ENCODE measurements at places on chromosomes 11 and 22.

GRCh38 chr22:47547239-47547661 is 784.8 kb downstream of the TBC1D22A start:
- DNase-seq, result no peak

DNA sequence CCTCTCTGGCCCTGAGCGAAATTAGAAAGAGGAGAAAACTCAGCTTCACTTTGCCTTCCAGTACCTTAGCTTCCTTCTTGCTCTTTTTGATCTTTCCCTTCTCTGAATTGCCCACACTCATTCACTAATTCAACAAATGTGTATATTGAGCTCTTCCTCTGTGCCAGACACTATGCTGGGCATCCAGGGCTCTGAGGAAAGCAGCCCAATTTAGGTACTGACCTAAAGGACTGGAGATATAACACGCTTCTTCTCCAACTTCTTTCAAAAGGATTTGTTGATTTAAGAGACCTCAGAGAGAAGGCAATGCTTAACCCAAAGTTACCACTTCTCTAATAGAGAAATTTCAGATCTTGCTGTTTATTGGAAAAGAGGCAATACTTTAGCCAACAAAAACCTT is 103.6 kb downstream of the TMPRSS5 start:
- no peak for DNase-seq

DNA sequence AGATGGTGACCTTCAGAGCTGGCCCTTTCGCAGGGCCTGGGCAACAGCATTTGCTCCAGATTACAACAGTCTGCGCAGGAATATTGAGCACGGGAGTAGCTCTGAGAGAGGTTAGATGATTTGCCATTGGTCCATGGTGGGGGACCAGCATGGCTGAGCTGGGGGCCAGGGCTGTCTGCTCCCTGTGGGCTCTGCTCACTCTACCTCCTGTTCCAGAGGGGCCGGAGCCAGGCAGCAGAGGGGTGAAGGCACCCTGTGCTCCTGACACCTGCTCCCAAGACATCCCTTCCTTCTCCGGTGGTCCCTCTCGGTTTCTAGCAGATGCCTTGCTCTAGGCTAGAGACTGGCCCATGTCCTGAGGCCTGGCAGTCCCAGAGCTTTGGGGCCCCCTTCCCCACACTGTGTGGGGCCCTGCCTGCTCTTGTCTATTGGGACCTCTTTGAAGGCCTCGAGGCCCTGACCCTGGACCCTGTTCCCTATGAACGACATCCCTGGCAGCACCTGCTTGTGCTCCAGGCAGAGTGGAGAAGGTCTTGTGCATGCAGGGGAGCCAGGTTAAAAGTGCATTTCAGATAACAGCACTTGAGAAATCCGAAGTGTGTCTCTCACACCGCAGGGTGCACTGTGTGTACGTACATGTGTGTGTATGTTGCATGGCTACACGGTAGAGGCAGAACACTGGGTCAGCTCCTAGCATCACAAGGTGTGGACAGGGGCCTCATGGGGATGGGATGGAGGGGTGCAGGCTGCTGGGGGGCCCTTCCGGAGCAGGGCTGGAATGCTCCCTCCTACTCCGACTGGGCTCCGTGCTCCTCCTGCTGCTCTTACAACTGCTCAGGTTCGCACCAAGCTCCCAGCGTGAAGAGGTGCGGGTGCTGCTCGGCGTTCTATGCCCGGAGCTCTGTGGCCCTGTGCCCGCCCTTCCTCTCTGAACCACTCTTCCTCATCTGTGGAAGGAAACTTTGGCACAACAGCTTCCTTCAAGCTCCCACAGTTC is 123.3 kb upstream of the B3GAT1 start:
- DNase-seq, result no peak

GRCh38 chr11:126853732-126854131 is 146.8 kb downstream of the KIRREL3 start:
- no peak for DNase-seq

DNA sequence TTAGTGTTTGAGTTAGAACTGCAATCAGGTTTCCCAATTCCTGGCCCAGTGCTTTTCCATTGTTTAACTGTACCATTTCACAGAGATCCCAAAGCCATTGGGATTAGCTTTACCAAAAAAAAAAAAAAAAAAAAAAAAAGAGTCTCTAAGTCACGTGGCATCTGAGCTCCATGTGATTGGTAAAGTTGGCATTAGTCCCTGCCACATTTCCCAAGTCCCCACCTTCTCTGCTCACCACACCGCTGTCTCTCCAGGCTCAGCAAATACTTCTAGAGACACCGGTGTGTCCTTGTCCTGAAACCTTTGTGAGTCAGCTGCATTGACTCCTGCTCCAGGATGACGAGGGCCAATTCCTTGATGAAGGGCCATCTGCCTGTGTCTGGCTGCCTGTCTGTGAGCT is 305.3 kb downstream of the KIRREL3 start:
- DNase-seq, result no peak

- peak; percentile 84 for DNase-seq
These were observed 518 bp downstream of the KMT5B start for GRCh38 chr11:68212421-68213134.

- DNase-seq, result no peak
These were observed 77.1 kb upstream of the FIBIN start for GRCh38 chr11:26916805-26917204.

GRCh38 chr11:64251016-64251752 is at the start of gene PLCB3:
PLCB3 (plus strand) TSS chr11:64251530; CDS start chr11:64251650, 120 bp downstream.
- DNase-seq, result peak; percentile 68

- DNase-seq, result no peak
These were observed 333.5 kb downstream of the BUD13 start for GRCh38 chr11:116439361-116439677.

DNA sequence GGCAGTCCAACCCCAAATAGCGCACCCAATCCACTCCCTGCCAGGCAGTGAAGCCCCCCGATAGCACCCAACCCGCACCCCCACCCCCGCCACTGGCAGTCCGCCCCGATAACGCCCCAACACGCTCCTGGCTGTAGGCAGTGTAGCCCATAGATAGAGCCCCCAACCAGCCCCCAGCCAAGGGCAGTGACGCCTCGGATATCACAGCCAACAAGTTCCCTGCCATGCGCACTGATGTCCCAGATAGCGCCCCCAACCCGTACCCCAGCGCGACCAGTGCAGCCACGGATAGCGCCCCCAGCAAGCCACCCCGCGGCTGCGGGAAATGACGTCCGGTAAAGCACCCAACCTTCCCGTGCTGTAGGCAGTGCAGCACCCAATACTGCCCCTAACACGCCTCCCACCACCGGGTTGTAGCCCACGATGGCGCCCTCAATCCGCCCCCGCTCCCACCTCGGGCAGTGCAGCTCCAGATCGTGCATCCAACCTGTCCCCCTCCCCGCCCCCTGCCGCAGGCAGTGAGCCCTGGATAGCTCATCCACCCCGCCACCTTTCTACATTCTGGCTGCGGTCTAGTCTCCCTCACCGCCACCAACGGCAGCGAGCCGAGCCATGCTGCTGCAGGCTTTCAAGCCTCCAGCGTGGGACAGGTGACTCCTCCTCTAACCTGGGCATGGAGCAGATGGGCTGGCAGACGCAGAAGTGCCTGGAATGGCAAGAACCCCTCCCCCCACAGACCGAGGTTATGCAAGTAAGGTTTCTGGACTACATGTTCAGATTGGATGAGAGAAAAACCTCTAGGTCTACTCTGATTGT is 625 bp downstream of the RFPL2 start:
- no peak for DNase-seq

DNA sequence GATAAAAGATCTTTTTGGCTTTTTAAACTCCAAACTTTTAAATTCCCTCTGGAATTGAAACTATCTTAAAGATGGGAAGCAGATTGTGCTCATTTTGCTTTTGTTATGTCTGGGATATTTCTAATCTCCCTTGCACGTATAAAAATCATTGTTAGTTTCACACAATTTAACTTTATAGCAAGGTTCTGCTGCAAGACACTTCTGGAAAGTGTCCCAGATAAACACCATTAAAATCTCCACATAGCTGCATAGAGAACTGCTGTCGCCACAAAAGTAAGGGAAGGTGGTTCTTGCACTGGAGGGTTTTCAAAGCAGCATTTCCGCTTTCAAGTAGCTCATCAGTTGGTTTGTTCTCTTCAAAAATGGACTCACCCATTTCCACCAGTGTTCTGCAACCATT is 11.8 kb downstream of the PTS start:
- DNase-seq, result no peak

GRCh38 chr11:106939157-106939556 is 79.1 kb downstream of the GUCY1A2 start:
- DNase-seq, result no peak

DNA sequence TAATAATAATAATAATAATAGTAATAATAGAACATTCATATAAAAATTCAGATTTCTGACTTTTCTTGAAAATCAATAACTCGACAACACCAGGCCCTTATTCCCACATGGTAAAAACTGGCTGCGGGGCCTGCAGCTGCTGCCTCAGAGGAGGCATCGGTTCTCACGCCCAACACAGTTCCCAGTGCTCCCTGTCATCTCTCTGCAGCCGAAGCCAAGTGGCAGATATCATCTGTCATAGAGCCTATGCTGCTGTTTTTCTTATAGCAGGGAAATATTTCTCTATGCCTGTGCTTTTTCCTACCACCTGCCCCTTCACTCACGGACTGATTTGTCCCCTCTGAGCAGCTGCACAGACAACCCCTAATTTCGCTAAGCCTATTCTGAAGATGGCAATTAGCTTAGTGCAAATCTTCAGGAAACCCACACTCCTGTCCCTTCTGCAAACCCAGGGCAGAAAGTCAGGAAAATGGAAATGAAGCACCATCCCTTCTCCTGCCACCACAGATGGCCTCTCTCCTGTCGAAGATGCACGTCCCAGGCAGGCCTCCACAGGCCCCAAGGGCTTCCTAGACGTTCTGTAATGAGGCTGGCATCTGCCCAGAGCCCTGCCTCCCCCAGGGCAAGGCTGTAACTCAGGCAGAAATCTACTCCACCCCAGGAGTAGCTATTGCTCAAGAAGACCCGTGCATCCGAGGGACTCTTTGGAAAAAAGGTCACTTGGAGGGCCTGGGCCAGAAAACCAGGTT is 66.7 kb downstream of the SYN3 start:
- no peak for DNase-seq

- no peak for DNase-seq
These were observed 38.8 kb downstream of the MARK2 start for GRCh38 chr11:63877658-63878241.

GRCh38 chr11:133153031-133153430 is 379.3 kb downstream of the OPCML start:
- no peak for DNase-seq

DNA sequence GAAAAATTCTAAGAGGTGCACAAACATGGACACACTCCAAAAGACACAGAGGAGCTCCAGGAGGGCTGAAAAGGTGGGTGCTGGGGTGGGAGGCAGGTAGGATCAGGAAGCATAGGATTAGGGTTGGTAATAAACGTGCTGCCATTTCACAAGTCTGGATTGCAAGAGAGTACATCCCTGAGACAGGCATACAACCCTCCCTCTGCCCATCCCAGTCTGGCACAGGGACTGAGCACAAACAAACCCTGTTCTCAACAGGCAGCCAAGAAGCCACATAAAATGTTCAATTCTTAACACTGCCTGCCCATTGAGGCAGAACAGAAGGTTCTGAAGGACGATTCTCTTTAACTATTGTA is 18.5 kb downstream of the SLC35F2 start:
- no peak for DNase-seq

- no peak for DNase-seq
These were observed 3.2 kb downstream of the DERL3 start for GRCh38 chr22:23835484-23836144.

DNA sequence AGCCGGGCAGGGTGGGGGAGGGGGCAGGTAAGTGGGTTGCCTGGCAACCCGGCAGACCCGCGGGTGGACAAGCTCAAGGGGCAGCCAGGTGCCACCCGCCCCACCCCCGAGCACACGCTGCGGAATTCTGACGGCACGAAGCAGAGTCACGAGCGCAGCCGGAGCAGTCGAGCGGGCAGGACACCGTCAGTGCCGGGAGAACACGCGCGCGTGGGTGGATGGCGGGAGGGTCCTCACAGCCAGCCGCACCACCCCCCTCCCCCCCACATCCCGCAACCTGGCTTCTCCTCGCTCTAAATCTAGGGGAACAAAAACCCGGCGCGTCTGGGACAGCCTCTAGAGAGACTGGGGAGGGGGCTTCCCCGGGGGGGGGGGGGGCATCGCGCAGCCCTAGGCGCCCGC is 133.1 kb upstream of the HSD17B12 start:
- no peak for DNase-seq

GRCh38 chr22:40826984-40827741 is 8.0 kb upstream of the SLC25A17 start:
- no peak for DNase-seq

DNA sequence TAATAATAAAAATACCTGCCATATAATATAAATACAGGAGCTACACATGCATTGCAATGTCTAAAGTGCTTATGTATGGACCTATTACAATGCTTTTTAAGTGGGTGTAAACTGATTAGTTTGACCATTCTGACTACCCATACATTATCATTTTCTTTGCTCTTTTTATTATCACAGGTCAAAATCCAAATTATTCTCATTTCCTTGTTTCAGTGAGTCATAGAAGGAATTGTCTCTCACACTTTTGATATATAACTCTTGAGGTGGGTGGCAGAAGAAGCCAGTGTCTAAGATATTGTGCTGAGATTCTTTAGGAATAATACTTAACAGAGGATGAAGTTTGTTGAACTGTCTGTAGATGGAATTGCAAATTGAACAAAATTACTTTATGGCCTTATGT is 35.6 kb downstream of the GAS2 start:
- no peak for DNase-seq

GRCh38 chr11:33867561-33867960 is 24.3 kb downstream of the LMO2 start:
- DNase-seq, result no peak

DNA sequence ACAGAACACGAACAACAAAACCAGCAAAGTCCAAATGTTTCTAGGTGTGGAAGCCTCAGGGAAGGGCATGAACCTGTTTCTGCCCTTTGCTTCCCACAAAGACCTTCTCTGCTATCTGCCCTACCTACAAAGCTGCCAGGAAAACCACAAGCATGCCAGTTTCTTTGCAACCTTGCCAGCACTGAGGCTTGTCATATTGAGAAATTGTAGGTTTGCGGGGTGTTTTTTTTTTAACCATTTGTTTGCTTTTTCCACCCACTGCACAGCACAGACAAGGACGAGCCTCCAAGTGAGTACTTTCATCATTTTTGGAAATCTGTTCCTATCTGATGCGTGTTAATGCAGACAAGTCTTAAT is 12.8 kb downstream of the PARVG start:
- no peak for DNase-seq

GRCh38 chr11:94184846-94185245 is 56.2 kb downstream of the PANX1 start:
- no peak for DNase-seq
